ENCODE measurements at places on chromosomes 4 and X. TPM values are rescaled to one million over a fixed set of nuclear protein-coding genes. Genes with fewer than 3 reads are reported as not detected.

The OTUD5 gene
- 48.2 TPM for polyA plus RNA-seq

The PDCL2 gene
- not detected for polyA plus RNA-seq

The RAB33A gene
- polyA plus RNA-seq = 0.12 TPM

DNA sequence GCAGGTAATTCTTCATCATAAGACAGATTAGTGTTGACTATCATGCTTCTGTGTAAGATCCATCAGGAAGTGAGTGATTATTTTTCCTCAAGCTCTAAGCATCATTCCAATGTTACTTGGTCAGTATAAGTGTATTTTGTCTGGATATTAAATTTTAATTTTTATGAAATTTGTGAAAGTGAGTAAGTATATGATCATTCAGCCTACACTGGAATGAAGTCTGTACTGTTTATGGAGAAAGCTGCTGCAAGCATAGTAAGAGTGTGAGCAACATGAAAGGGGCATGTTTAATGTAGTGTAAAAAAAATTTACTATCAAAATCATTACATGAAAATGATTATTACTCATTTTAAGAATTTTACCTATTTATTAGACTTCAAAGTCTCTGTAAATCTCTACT is 84.8 kb downstream of the IL15 start:
- DNase-seq = no peak

The ATP1B4 gene
- not detected for polyA plus RNA-seq

DNA sequence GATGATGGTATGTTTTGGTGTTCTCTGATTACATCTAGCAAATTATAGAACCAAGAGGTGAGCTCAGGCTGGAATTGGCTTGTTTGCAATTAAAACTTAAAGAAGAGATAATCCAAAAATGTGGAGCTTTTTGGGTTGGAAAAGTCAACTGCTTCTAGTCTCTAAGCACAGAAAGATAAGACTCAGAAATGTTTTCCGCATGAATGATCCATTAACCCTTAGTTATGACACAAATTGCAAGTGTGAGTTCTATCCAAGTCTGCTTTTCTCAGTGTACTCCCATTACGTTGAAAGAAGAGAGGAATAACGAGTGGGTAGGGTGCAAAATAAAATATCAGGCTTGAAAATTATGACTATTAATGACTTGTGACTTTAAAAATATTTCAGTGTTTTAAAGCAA is 38.5 kb downstream of the HPGD start:
- no peak for DNase-seq

The CT45A3 gene
- not detected for polyA plus RNA-seq

The DAPP1 gene
- polyA plus RNA-seq = not detected

GRCh38 chr4:24853142-24853541 is 57.8 kb downstream of the SOD3 start:
- DNase-seq = no peak

DNA sequence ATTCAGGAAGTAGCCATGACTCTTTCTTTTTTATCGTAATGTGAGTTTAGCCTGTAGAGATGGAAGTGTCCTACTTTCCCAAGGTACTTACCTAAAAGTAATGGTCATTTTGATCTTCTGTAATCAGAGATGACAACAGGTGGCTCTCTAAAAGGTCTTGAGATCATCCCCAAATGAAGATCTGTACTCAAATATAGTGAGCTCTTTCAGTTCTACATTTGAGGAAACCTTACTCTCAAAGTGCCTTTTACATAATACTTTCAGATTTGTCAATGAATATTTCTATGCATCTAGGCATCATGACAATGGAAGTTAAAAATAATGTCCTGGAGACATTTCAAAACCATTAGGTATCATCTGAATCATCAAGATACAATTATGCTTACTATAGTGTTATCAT is 17.2 kb upstream of the MND1 start:
- no peak for DNase-seq

The MTMR8 gene
- 1.4 TPM for polyA plus RNA-seq

GRCh38 chrX:68115371-68115770 is 317.9 kb downstream of the OPHN1 start:
- no peak for DNase-seq

DNA sequence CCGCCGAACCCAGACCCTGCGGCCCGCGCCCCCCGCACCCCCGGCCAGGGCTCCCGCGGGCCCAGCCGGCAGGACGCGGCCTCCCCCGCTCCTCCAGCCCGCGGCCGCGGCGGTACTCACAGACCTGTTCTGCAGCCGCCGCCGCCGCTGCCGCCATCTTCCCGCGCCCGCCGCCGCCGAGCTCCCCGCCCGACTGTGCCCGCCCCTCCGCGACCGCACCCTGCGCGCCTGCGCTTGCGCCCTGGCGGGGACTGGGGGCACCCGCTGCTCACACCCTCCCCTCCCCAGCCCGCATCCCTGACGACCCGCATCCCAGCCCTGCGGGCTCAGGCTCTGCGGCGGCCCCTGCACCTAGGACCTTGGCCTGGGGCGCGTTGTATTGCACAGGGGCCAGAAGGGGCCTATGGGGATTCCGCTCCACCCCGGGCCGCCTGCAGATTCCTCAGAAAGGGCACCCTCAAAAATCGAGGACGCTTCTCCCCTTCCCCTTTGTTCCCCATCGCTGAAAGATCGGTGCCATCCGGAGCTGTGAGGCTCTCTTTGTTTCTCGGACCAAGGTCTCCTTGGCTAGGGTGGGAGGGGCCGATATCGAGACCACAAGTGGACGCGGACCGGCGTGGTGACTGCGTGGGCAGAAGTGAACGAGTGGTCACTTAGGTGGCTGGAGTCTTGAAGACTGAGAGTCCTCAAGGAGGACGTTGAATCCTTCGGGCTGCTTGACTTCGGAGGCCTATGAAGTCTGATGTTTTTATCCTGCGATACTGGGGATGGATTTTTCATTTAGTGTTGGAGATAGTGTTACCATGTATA is at the start of gene SGCB:
SGCB (minus strand) TSS at position 197 of the 810 bp plus-strand sequence; CDS start at position 157, 40 bp downstream.
- DNase-seq = peak; percentile 32

DNA sequence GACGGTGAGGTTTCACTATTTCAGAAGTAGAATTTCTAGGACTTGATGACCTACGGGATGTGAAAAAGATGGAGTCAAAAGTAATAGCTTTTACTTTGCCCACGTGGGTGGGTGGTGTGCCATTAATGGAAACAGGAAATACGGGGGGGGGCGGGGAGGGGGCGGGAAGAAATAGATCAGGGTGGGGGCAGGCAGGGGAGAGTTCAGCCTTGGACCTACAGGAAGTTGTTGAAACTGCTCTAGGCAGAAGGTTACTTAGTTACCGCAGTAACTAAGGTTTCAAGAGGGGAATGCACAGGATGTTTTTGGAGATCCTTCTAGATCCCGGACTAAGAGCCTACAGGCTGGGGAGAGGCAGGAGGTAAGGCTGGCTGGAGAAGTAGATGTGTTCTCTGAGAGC is 3.6 kb upstream of the FHL1 start:
- no peak for DNase-seq

The DCLK2 gene
- 10.3 TPM for polyA plus RNA-seq

The SORCS2 gene
- polyA plus RNA-seq = 4.6 TPM

GRCh38 chr4:26544421-26544820 is 39.5 kb upstream of the TBC1D19 start:
- no peak for DNase-seq

DNA sequence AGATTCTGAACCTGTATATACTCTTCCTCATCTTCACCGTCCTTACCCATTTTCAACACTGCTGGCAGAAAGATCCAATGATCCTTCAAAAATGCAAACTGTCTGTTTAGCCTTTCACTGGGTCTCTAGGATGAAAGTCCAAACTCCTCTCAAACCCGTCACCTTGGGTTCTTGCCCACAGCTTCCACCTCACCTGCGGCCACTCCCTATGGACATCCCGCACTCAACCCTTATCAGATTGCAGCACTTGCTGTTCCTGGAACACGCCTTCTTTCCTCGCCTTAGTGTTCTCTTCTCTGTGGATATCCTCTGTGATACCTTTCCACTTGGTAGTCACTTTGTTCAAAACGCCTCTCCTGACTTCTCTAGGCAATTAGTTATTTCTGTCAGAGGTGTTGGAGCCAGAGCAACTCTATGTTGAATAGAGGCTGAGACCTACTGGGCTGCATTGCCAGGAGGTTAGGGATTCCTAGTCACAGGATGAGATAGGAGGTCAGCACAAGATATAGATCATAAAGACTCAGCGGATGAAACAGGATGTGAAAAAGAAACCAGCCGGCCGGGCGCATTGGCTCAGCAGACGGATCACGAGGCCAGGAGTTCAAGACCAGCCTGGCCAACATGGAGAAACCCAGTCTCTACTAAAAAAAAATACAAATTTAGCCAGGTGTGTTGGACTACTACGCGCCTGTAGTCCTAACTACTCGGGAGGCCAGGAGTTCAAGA is 4.2 kb upstream of the NOCT start:
- DNase-seq = no peak

DNA sequence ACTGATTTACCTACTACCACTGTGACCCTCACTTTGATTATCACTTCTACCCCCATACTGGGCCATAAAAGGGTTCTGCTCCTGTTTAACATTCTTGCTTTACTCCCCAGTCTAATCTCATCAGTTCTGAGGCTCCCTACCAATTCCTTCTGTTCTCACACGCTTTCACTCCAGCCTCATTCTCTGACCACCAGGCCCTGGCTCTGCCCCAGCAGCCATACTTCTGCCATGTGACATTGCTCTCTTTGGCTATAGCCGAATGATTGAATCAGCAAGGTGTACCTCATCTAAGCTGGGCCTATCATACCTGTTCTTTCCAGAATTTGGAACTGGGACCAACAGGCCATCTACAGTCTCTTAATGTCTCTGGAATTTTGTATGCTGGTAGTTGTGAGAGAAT is 14.4 kb upstream of the ELF2 start:
- DNase-seq = no peak

DNA sequence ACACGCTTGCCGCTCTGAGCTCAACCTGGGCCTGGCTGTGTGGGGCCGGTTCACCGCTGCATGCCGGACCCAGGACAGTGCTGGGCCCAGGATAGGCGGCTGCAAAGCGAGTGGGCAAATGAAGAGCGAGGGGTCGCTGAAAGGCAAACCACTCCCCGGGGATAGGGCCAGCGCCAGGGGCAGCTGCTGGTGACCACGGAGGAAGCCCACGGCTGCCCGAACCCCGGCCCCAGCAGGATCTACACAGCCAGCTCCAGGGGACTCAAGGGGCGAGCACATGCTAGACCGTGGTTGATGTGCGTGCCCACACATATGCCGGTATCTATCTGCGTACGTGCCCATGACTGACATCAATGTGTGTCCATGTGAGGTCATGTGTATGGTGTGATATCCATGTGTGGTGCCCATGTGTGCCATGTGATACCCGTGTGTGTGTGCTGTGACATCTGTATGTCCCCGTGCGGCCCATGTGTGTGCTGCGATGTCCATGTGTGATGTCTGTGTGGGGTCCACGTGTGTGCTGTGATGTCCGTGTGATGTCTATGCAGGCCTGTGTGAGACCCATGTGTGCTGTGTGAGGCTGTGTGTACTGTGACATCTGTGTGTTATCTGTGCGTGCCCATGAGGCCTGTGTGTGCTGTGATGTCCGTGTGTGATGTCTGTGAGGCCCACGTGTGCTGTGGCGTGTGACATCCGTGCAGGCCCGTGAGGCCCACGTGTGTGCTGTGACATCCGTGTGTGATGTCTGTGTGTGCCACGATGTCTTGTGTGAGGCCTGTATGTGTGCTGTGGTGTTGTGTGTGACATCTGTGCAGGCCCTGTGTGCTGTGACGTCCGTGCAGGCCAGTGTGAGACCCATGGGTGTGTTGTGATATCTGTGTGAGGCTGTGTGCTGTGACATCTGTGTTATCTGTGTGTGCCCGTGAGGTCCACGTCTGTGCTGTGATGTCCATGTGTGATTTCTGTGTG is 24.8 kb downstream of the CTBP1 start:
- no peak for DNase-seq

DNA sequence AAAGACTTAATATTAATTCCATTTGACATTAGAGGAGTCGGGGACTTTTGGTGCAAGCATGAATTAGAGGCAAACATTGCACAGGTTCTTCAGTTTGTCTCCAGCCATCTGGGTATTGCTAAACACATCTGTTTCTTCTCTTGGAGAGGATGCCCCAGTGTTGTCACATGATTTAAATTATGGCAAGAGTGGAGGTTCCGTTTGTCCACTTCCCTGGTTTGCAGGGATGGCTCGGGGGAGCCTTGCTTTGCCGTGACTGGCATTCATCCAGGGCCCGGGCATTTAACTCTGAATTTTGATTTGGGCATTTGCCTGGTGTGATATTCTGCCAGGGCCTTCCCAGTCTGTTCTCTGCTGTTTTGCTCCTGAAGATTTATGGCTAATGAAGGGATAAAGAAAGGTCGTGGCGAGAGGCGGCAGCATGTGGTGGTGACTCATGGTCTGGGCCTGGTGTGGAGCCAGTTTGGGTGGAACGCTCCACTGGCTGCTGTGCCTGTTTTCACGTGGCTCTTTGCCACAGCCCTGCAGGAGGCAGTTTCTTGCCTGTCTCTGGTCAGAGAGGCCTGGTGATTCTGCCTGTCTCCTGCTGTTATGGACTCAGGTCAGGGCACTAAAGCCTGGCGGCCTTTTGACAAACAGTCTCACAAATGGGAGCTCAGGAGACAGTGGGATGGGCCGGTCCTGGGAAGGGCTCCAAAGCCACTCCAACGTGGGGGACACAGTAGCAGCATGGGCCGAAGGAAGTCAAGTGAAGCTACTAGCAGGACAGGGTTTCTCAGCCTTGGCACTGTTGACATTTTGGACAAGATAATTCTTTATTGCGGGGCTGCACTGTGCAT is 99.4 kb upstream of the PGRMC2 start:
- DNase-seq = peak; percentile 42

The GLRA2 gene
- polyA plus RNA-seq = not detected

GRCh38 chrX:23898412-23898959 is 9.3 kb downstream of the APOO start:
- DNase-seq = peak; percentile 78

DNA sequence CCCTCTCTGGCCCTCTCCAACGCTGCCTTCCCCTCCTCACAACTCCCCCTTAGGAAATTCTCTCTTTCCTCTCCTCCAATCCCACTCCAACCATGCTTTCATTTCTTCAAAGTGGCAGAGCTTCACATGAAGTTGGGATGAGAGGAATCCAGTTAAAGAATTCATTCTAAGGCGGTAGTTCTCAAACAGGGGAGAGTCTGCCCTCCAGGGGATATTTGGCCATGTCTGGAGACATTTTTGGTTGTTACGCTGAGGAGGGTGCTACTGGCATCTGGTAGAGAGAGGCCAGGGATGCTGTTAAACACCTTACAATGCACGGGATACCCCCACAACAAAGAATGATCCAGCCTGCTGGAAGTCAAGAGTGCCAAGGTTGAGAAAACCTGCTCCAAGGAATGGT is 40.5 kb upstream of the PHKA2 start:
- DNase-seq = no peak

The HSPA4L gene
- polyA plus RNA-seq = 10.3 TPM

- no peak for DNase-seq
These were observed 11.6 kb downstream of the POLR2B start for GRCh38 chr4:56990109-56990905.

The STATH gene
- not detected for polyA plus RNA-seq

Data from A549 (cell line).